Activated CD4-positive, alpha-beta T cell treated with anti-CD3 and anti-CD28 coated beads, Interleukin-2, amount 10 ng/mL, durations not matched to agents 7 days and 5 days (primary cell): ENCODE measurements at places on chromosomes 12 and 14.

GRCh38 chr12:43951286-43951685 lies 115.4 kb downstream of the TMEM117 start:
- no peak overlapping the region for H3K4me3 ChIP-seq
- peaks cover 8% of the 10 kb centered on the region for H3K4me1 ChIP-seq
- peaks cover 1% of the 10 kb centered on the region for H3K36me3 ChIP-seq
- H3K27me3 ChIP-seq, result no peaks in the 10 kb centered on the region

GRCh38 chr14:61421212-61421923 lies 100.0 kb downstream of the PRKCH start:
- H3K36me3 ChIP-seq, result peaks cover 76% of the 10 kb centered on the region
- no peak overlapping the region for H3K4me3 ChIP-seq
- H3K4me1 ChIP-seq, result peaks cover 34% of the 10 kb centered on the region

DNA sequence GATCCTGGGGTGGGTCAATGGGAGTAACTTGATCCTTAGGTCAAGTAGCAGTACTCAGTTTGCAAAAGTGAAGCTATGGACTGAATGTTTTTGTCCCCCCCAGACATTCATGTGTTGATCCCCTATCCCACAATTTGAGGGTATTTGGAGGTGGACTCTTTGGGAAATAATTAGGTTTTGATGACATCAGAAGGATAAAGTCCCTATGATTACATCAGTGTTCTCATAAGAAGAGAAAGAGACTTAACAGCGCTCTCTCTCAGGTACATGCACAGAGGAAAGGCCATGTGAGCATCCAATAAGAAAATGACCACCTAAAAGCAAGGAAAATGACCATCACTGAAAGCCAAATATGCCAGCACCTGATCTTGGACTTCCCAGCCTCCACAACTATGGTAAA lies 550.8 kb downstream of the FOXG1 start:
- no peaks in the 10 kb centered on the region for H3K27me3 ChIP-seq
- H3K36me3 ChIP-seq, result no peaks in the 10 kb centered on the region
- no peaks in the 10 kb centered on the region for H3K4me1 ChIP-seq
- no peak overlapping the region for H3K27ac ChIP-seq
- no peak for DNase-seq

GRCh38 chr14:75343911-75344310 lies 65.3 kb downstream of the FOS start:
- H3K27ac ChIP-seq, result no peak overlapping the region
- no peak overlapping the region for H3K4me3 ChIP-seq
- no peaks in the 10 kb centered on the region for H3K36me3 ChIP-seq
- peaks cover 4% of the 10 kb centered on the region for H3K27me3 ChIP-seq

DNA sequence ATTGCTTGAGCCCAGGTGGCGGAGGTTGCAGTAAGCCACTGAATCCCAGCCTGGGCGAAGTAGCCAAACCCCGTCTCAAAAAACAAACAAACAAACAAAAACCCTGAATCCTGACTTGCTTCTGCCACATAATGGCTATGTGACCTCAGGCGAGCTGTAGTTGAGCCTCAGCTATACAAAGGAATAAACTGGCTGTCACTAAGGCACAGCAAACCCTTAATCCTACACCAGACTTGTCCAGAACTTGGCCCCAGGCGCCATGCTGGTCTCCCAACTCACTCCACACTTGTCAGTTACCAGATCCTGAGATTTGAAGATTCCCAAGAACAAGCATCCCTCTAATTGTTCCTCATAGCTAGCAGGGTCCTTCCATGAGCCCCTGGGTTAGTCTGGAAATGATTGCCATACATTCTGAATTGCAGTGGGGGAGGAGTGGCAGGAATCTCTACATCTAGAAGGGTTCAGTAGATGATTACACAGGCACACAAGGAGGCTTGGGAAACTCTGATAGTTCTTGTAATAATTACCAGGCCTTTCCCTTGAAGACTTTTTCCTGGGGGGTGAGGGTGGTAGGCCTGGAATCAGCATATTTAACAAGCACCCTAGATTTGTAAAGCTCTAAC lies 9.9 kb downstream of the MAP3K12 start:
- peaks cover 20% of the 10 kb centered on the region for H3K4me1 ChIP-seq
- DNase-seq, result no peak
- H3K27me3 ChIP-seq, result no peaks in the 10 kb centered on the region
- no peak overlapping the region for H3K4me3 ChIP-seq

- no peak overlapping the region for H3K27ac ChIP-seq
- H3K27me3 ChIP-seq, result peaks cover 11% of the 10 kb centered on the region
- H3K4me3 ChIP-seq, result no peak overlapping the region
- no peaks in the 10 kb centered on the region for H3K4me1 ChIP-seq
Measured at GRCh38 chr12:69620077-69620476, 9.4 kb upstream of the LRRC10 start.
